ENCODE measurements at places on chromosomes 2 and 18.

DNA sequence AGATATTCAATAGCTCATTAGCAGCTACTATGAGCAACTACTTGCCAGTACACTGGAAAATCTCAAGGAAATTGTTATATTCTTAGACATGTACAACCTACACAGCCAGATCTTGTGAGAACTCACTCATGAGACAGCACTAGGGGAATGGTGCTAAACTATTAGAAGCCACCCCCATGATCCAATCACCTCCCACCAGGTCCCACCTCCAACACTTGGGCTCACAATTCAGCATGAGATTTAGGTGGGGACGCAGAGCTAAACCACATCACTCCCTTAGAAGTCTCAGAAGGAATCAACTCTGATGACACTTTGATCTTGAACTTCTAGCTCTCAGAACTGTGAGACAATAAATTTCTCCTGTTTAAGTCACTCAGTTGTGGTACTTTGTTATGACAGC lies 418.3 kb upstream of the SPHKAP start:
- DNase-seq, result no peak

- DNase-seq, result no peak
Measured at GRCh38 chr2:73897934-73898333, 5.1 kb downstream of the ACTG2 start.

GRCh38 chr18:38358805-38359657 lies 793.4 kb upstream of the CELF4 start:
- no peak for DNase-seq

GRCh38 chr2:112483042-112483473 lies 1.1 kb downstream of the TTL start:
- no peak for DNase-seq

- DNase-seq, result no peak
Measured at GRCh38 chr2:56297671-56298070, 113.9 kb downstream of the CCDC85A start.

DNA sequence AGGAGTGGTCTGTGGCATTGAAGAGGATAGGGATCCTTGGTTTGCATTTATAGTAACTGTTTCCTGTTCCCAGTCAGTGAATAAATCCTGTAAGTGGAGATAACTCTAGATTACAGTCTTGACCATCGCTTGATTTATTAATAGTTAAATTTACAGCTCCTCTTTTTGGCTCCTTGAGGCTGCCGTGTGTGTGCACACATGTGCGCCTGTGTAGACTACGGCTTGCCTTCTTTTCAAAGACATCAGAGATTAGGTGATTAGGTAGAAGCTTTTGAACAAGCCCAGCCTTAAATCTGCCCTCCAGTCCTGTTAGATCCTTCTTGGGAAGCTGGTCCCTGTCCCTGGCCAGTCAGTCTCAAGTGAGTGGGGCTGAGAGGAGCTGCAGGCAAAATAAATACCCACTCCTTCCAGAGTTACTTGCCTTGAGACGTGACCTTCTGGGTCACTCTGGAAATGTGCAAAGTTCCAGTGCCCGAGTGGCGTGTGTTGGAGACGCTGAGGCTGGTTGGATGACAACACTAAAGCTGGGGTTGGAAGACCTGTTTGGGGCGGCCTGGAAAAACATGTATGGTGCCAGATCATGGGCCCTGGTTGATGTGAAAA lies 32.0 kb downstream of the TCF7L1 start:
- no peak for DNase-seq

- no peak for DNase-seq
Measured at GRCh38 chr2:104851291-104852089, 2.4 kb upstream of the POU3F3 start.

- DNase-seq, result no peak
Measured at GRCh38 chr2:79782576-79783452, 270.0 kb downstream of the CTNNA2 start.

DNA sequence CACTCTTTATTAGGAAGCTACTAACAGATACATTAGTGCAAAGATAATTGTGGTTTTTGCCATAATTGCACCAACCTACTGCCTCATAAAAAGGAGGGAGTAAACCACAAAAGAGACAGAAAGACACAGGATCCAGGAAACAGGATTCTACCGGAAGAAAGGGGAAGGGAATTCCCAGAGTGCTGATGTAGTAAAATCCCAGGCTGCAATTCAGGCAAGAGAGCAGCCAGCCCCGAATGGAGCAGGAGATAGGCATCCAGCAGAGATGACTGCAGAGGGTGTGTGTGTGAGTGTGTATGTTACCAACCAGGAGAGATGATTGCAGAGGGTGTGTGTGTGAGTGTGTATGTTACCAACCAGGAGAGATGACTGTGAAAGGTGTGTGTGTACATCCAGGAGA lies 84.4 kb downstream of the KCNS3 start:
- no peak for DNase-seq

DNA sequence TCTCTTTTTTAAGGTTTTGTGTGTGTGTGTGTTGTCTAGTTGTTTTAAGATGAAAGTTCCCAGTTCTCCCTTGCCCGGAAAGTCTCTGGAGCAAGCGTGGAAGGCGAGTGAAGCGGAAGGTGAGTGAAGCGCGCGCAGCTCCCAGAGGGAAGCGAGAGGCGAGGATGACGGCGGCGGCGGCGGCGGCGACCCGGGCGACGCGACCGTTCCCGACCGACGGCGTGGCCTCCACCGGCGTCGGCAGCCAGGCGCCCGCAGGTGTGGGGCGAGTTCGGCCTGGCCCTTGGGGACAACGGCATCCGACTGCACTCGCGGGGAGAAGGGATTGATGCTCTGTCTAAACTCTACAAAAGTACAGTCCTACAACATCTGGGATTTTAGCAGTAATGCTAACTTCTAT lies 321.9 kb downstream of the CELF4 start:
- no peak for DNase-seq

DNA sequence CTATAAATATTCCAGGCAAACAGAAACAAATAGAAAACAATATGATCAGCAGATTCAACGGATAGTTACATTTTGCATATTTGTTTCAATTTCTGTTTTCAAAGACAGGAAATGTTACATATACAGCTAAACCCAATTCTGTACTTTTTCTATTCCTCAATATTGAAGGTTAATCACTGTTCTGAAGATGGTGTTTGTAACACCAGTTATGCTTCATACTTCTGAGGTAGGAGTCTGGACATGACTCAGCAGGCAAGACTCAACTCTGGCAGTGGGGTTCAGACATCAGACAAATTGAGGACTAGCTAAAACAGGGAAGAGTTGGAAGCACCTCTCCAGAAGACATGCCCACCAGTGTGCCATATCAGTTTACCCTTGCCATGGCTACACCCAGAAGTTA lies 16.6 kb downstream of the SERPINB13 start:
- no peak for DNase-seq

Measured in GF-D8 (cell line).